ENCODE measurements at places on chromosomes 2 and 18.

- DNase-seq, result peak; percentile 17
These were observed 59.9 kb downstream of the SUMO1 start for GRCh38 chr2:202178346-202178958.

DNA sequence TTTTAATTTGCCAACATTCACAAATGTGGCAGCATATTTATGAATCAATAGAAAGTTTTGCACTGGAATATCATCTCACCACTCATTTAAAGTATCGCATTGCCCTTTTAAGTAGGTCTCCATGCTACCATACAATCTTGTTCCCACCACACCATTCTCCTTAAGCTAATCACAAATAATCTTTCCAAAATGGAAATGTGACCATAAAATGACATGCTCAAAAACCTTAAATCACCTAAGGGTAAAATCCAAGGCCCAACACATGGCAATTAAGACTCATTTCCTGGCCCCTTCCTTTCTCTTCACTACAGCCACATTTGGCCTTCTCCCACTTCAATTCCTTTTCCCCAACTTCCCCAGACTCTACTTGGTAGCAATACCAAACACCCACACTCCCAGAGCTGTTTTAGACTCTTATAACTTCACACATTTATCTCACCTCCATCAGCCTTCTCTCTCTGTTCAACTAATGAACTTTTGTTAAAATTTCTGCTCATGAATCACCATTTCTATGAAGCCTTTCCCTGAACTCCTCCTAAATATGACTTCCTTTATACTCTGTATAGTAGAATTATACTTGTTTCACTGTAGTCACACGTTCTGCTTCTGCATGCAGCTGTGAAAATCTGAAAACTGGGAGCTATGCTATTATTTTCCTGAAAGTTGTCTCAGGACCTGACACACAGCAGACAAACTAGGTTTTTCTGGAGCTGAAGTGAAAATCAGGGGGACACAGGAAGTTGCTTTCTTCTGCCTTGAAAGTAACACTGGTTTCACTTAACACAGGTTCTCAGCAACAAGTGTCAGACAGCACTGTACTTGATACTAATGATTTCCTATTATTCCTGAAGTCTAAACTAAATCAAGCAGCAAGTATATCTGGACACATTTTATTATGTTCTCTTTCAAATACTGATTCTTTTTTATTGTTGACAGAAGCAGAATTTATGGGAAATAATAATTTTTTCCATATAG is 303.9 kb downstream of the ZEB2 start:
- no peak for DNase-seq

GRCh38 chr2:45778720-45779171 is 127.3 kb downstream of the PRKCE start:
- no peak for DNase-seq

GRCh38 chr2:122366427-122366826 is 611.0 kb downstream of the TSN start:
- DNase-seq, result no peak

- peak; percentile 72 for DNase-seq
These were observed 270.7 kb downstream of the TCF4 start for GRCh38 chr18:55317324-55317723.

DNA sequence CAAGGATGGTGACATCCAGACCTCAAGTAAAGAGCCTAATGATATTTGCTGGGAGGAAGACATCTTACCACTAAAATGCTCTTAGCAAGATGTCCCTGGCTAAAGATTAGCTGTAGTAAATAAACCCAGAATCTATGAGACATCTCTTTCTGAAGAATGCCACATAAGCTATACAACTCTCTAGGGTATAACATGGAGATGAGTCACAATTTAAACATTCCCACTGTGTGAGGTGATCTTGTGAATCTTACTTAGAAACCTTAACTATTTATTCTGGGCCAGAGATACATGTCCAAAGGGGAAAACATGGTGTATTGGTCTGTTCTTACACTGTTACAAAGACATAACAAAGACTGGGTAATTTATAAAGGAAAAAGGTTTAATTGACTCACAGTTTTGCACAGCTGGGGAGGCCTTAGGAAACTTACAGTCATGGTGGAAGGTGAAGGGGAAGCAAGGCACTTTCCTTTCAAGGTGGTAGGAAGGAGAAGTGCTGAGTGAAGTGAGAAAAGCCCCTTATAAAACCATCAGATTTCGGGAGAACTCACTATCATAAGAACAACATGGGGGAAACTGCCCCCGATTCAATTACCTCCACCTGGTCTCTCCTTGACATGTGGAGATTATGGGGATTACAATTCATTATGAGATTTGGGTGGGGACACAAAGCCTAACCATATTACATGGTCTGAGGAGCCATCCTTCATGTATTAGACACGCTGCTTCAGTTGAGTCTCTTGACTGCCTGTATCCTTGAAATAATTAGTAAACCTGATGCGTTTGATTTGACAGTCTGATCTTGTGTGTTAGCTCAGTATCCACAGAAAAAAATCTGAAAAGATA is 17.1 kb downstream of the KRCC1 start:
- DNase-seq, result no peak

DNA sequence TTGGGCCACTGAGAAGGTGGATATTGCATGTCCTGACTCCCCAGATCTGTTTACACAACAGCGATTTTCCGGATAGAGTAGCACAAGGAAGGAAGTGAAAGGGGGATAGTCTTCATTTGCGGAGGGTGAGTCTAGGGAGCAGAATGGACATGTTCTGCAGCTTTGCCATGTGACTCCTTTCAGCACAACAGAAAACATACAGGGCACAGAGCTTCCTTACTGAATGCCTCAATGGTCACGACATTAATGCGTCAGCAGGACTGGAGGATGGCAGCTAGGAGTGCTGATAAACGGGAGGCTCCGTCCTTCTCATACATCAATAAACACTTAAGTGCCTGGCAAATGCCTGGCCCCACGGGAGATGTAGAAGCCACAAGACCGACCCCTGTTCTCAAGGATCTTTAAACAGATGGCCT is 163.0 kb downstream of the FAM210A start:
- DNase-seq, result no peak

DNA sequence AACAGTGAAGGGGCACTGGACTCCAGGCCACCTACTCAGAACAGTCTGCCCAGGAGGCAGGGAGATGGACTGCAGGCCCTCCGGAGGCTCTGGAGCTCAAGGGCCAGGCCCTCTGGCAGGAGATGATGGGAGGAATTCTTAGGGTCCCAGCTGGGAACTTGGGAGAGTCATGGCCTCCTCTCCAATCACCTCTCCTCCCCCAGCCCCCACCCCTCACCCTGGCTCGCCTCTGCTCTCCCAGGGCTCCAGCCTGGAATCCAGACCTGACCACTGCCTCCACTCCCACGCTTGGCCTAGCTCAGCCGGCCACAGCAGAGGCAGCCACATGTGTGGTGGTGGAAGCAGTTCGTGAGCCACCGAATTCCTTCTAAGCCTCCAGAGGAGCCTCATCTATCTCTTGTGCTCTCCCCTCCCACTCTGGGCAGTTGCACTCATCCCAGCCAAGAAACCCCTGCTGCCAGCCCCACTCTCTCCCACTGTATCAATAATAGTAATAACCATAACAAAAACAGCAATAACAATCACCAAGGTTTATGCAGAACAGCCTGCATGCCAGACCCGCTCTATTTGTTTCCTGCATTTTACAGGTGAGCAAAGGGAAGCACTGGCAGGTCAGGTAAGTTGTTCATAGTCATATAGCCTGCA is 67.4 kb downstream of the TNS1 start:
- no peak for DNase-seq

DNA sequence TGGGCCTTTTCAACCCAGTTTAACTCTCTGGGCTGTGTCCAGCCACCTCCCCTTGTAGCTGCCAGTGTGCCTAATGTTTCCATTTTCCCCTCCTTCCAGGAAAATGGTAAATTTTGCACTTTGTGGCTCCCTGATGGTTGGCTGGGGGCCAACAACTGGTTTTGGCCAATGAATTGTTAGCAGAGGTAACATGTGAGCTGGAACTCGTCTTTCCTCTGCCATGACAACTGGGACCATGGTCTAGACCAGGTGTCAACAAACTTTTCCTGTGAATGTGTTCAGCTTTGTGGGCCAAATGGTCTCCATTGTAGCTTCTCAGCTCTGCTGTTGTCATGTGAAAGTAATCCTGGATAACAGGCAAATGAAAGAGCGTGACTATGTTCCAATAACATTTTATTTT is 87.2 kb downstream of the DDX1 start:
- DNase-seq, result no peak

GRCh38 chr2:20224164-20224715 is 690 bp downstream of the SDC1 start:
- DNase-seq, result no peak

GRCh38 chr2:76867854-76868253 is 654.3 kb downstream of the LRRTM4 start:
- no peak for DNase-seq

DNA sequence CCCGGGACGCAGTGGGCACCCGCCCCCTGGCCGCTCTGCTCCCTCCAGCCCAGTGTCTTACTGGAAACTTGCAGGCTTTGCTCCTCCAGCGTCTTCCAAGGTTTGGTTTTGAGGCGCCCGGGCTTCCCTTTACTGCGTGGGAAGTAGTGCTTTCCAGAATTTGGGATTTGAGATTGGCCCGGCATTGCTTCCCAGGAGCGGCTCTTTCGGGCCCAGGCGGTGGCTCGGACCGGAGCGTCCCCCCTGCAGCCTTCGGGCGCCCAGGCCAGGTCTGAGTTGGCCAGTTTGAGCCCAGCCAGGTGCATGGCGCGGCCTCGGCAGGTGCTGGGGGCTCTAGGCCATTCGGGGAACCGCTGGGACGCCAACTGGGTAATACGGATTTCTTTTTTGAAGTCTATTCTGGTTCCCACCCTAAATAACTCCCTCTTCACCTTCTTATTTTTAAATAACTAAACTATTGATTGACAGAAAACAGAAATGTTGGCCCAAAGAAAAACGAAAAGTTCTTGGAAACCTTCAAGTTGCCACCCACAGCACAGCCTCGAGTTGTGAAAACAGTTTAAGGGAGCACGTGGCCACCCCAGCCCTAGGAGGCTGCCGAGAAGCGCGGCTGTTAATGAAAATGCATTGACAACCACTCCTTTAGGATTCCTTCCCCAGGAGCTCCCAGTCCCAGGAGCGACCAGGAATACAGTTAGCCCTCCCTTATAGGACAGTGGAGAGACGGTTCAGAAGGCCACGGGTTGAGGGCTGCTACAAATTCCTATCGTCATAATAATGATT is 766 bp downstream of the SNTG2 start:
- DNase-seq, result no peak

GRCh38 chr2:184049566-184049965 is 548.8 kb upstream of the ZNF804A start:
- no peak for DNase-seq

- DNase-seq, result no peak
These were observed 143.3 kb downstream of the MREG start for GRCh38 chr2:215870088-215870490.

- DNase-seq, result no peak
These were observed 270.0 kb upstream of the TCF4 start for GRCh38 chr18:55857956-55858355.

DNA sequence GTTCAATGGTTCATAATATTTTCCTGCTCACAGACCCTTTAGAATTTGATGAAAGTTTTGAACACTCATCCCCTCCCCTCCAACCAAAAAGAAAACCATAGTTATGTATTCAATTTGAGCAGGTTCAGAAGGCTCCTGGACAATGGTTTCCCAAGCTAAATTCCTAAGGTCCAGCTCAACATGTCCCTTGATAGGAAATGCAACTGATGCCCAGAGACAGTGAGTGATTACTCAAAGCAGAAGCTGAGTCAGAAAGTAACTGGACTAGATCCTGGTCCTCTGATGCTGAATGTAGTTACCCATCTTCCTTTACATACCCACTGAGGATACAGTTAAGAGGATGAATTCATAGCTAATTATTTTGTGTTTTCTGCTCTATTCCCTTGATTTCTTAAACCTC is 218.9 kb upstream of the NCKAP5 start:
- no peak for DNase-seq

GRCh38 chr2:20568501-20569463 is 82.1 kb downstream of the HS1BP3 start:
- no peak for DNase-seq
